ENCODE measurements at places on chromosomes 13 and 19.

DNA sequence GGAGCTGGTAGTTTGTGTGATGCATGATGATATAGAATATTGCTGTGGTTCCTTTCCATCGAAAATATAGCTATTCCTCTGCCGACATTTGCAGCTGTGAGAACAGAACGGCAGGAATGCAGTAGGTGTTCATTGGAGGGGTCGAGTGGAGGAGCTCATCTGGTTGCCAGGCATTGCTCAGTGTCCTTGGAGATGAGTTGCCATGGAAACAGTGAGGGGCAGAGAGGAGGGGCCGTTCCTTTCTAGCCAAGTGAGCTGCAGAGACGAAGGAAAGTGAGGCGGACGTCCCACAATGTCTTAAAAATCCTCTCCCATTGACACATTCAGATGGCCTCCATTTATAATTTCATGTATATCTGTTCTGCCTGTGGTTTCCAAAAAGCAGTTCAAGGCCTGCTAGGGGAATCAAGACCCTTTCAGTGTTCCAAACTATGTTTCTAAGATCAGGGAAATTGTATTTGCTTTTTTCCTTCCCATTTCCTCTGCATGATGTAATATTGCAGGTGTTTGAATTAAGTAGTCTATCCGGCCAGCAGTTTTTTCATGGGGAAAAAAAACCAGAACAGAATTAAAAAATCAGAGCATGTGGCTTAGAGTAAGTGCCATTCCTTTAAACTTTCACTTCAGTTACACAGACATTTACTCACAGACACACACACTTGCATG is 41.2 kb upstream of the ZNF835 start:
- no peak for DNase-seq

GRCh38 chr13:51255556-51255955 is 33.4 kb downstream of the FAM124A start:
- no peak for DNase-seq

DNA sequence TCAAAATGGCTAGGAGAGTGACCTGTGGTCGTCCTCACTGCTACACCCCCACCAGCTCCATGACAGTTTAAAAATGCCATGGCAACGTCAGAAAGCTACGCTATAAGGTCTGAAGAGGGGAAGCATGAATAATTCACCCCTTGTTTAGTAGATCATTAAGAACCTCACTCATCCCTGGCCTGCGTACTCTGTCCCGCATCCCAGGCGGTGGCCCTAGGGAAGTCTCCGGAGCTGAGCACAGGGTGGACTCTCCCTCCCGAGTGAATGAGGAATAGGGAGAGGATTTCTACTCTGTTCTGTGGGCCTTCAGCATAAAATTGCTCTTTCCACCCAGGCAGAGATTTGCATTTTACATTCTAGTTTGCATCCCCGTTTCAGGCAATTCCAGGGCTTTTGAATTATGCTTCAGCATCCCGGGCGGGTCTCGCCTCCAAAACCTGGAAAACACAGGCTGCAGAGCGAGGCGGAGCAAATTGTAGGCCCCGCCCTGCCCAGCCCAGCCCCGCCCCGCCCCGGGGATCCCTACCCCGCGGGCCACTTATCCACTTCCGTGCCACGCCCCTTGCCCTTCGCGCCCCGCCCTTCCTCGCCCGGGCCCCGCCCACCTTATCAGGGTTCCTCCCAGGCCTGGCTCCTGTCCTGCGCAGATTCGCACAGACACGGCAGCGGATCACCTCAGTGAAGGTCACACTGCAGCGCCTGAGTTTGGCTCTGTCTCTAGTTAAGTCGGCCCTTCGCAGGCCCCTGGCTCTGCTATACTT is 7.5 kb upstream of the ZNF525 start:
- DNase-seq = no peak

GRCh38 chr13:113936166-113936965 is 37.5 kb downstream of the C13orf46 start:
- DNase-seq = no peak

GRCh38 chr13:110125613-110126272 is 181.2 kb downstream of the COL4A1 start:
- DNase-seq = no peak

DNA sequence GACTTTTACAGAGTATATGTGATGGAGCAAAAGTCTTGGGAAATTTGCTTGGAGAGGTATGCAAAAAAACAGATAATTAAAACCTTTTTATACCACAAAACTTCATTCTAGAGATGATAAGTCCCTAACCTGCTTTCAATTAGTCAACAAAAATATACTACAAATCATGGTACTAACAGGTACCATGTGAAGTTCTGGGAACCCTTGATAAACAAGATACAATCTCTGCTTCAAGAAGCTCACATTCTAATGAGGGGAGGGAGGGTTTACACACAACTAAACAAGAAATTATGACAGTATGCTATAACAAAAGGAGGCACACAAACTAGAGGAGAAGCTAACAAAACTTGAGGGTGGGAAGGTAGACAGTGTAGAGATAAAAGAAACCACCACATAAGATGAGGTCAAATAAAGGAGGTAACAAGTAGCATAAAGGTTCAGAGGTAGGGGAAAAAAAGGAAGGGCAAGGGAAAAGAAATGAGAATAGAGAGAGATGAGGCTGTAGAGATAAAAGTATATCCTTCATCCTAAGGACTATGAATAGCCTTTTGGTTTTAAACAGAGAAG is 91.4 kb downstream of the MYCBP2 start:
- DNase-seq = no peak

DNA sequence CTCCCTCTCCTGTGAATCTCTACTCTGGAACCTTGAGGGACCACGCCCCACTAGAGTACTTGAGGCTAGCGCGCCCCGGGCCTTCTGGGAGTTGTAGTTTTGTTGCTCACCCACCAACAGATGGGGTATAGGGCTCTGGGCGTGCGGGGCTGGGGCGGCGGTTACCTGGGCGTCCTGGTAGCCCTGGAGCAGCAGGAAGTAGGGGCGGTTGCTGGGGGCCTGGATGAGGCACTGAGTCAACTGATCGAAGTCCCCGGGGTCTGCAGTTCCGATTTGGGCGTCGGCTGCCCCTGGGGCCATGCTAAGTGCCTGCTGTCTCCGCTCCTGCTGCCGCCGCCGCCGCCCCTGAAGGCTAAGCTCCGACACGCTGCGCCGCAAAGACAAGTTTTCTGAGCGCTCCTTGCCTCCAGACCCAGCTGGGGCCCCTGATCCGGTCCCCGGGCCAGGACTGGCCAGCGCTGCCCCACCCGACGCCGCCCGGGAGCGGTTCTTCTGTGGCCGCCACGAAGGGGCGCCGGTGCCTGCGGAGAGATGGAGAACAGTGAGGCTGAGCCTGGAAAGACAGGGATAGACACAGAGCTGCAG is 5.3 kb downstream of the RASIP1 start:
- no peak for DNase-seq

DNA sequence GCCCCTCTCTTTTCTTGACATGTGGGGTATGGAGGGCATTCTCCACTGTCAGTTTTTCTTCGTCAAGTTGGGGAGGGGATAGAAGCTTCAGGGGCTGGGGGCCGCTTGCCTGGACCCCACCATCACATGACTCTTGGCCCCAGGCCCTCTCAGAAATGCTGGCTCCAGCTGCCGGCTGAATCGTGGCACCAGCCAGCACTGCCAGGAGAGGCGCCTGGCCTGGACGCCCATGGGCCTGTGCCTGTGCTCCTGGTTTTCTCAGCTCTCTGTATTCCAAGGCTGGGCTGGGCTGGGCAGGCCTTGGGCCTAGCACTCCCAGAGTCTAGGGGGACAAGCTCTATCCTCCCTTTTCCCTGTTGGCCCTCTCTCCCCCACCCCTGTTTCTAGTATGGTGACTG is 38.6 kb downstream of the LYL1 start:
- no peak for DNase-seq

- no peak for DNase-seq
Observed at GRCh38 chr13:41962994-41963393, 2.1 kb upstream of the VWA8 start.

DNA sequence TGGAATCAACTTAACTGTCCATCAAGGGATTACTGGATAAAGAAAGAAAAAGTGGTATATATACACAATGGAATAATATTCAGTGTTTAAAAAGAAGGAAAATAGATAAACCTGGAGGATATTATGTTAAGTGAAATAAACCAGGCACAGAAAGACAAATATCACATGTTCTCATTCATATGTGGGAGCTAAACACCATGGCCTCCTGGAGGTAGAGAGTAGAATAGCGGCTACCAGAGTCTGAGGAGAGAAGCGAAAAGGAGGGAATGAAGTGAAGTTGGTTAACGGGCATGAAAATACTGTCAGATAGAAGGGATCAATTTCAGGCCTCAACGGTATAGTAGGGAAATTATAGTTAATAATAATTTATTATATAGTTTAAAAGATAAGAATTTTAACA is 147.5 kb upstream of the OBI1 start:
- DNase-seq = no peak

DNA sequence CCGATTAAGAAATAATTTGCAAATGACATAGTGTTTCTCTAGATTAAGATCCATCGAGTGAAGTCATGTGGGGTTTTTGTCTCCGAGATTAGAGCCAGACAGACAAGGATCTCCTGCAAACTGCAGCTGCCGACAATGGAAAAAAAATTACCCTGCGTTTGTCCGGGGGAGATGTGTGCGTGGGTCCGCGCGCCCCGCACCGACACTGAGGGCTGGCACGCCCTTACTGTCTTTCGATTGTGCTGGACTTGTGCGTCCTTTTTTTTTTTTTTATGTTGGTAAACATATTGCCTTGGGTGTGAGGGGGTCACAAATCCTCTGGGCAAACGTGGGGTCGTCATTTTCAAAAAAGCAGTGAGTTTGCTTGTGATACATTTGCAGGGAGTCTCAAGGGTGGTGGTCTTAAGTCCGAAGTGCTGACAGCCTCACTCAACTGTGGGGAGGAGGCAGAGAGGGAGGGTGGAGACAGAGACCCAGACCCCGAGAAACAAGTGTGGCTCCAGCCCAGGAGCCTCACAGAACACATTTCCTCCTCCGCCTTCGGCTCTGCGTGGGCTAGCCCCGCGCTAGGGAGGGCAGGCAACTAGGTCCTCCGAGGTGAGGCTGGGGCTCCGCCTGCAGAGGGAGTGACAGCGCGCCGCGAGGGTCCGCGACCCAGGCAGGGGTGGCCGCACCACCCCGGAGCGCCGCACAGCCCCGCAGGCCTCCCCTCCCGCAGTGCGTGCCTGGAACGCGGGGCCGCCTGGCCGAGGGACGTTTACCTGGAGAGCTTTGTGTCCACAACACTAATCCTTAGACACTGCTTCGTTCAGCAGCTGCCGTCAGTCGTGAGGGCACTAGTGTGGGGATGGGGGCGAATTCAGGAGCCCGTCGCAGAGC is 11.7 kb upstream of the SOX1 start:
- DNase-seq = no peak

DNA sequence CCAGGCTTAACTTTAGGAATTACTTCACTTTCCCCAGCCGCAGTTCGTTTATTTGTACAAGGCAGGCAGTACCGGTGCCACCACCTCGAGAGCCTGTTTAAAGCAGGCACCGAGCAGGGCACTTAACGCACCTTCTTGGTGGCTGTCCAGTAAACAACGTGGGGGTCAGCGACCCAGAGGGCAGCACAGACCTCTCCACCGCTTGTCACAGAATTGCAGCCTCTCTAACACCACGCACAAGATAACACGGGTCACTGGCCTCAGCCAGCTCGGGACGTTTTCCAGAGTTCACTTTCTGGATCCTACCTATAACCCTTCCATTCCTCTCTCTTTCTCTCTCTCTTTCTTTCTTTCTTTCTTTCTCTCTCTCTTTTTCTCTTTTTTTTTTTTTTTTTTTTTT is 16.8 kb upstream of the ELAVL1 start:
- DNase-seq = no peak

DNA sequence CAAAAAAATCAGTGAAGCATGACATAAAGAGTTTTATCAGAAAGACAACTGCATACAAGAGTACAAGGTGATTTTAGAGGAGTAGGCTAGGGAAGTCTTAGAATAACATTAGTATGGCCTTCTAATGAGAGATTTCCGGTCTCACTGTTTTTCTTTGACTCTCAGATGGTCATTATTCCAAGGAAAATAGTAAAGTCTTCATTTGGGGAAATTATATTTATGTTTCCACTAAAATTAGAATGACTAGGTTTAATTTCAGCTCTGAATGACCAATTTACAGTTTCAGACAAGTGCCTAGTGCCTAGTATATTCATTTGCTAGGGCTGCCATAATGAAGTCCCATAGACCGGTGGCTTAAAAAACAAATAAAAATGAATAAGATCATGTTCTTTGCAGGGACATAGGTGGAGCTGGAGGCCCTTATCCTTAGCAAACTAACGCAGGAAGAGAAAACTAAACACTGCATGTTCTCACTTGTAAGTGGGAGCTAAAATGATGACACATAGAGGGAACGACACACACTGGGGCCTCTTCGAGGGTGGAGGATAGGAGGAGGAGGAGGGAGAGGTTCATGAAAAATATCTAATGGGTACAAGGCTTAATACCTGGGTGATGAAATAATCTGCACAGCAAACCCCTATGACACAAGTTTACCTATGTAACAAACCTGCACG is 303.1 kb downstream of the PCDH9 start:
- no peak for DNase-seq

DNA sequence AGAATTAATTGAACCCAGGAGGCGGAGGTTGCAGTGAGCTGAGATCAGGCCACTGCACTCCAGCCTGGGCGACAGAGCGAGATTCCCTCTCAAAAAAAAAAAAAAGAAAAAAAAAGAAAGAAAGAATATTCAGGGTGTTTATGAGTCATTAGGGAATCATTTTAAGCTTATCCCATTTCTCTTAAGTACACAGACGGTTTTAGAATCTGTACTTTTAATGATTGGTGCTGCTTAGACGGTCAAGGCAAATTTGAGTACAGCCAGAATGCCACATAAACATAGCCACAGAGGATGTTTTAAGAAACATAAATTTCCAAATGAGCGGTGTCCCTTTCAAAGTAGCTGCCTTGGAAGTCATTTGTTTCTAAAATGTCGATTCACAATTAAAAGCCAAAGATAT is 2.6 kb downstream of the SPRYD7 start:
- no peak for DNase-seq

- DNase-seq = no peak
Observed at GRCh38 chr13:70856711-70857110, 748.5 kb upstream of the KLHL1 start.

DNA sequence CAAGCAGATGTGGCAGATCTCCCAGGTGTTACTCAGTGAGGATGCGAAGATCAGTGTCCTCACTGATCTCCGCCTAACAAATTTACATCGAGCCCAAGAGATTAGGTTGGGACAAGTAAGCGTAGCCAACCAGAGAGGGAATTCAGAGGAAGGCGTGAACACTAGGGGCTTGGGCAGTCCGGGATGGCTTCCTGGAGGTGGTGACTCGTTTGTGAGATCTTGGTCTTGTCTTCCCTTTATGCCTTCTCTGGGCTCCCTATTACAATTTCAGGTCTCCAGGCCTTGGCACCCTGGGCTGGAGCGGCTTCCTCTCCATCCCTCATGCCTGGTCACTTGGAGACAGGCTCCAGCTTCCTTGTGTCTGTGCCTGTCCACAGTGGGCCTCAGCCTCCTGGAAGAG is 6.2 kb downstream of the SF3A2 start:
- DNase-seq = no peak

DNA sequence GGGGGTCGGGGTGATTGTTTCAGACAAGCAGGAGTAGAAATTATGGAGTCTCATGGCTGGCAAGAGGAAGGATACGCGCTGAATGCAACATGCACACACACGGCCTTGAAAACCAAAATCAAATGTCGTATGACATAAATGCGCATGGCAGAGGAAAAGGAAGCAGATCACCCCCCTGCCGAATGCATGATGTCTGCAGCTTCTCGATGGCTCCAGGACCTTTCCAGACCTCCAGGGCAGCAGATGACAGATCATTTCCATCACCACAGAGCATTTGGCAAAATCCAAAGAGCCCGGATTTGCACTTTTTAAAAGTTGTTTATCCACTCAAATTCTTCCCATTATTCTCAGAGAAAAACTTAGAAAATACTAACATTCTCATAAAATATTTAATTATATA is 211.7 kb downstream of the NHLRC3 start:
- DNase-seq = no peak

All from CD4-positive, alpha-beta T cell treated with Interleukin-17A for 4 hours (primary cell).